ENCODE measurements at places on chromosomes 4 and X.

DNA sequence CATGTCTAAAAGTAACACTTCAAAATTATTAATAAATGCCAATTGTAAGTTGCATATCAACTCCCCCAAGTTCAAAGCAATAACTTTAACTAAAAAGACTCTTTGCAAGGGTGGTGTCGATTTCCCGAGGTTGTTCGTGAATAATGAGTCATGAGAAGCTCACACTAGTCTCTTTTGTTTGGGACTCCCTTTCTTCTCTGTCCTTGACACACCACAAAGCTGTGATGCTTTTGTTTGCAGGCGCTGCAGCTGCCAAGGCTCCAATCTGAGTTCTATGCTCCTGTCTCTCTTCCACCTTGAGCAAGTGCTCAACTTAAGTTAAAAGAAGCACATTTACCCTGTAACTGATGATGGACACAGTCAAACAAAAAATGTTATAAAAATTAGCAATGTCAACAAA lies 65.9 kb downstream of the FAT1 start:
- peak; percentile 63 for DNase-seq

DNA sequence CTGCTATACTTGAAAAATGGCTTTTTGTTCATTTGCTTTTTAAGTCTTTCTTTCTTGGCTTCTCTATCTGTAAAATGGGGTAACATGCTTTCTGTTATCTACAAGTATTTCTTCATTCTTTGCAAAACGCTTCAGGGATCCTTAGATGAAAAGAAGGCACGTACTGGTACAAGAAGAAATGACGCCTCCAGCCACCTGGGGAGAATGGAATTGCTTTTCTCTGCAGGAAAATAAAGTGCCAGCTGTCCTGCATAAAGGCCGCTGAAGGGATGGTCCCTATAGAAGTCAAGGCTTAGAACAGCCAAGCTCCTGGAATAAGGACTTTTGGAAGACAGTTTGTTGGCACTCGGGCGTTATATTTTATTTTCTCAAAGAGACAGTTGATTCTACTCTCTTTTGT lies 210.8 kb upstream of the RASGEF1B start:
- no peak for DNase-seq

- no peak for DNase-seq
These were observed 129.5 kb downstream of the KCNIP4 start for GRCh38 chr4:21819086-21819485.

DNA sequence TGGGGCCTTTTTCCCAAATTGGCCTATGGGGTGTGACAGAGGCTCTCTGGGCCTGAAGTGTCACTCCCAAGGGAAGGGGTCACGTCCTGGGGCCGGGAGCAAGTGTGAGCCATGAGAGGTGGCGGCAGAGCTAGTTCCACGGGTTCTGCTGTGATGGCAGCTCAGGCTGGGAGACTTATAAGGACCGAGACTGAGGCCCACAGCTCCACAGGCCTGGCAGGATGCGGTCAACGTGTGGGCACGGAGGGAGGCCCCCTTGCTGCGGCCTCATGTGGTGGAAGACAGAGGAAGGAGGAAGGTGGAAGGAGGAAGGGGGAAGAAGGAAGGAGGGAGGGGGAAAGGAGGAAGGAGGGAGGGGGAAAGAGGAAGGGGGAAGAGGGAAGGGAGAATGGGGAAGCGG lies 7.2 kb upstream of the CPLX1 start:
- no peak for DNase-seq

DNA sequence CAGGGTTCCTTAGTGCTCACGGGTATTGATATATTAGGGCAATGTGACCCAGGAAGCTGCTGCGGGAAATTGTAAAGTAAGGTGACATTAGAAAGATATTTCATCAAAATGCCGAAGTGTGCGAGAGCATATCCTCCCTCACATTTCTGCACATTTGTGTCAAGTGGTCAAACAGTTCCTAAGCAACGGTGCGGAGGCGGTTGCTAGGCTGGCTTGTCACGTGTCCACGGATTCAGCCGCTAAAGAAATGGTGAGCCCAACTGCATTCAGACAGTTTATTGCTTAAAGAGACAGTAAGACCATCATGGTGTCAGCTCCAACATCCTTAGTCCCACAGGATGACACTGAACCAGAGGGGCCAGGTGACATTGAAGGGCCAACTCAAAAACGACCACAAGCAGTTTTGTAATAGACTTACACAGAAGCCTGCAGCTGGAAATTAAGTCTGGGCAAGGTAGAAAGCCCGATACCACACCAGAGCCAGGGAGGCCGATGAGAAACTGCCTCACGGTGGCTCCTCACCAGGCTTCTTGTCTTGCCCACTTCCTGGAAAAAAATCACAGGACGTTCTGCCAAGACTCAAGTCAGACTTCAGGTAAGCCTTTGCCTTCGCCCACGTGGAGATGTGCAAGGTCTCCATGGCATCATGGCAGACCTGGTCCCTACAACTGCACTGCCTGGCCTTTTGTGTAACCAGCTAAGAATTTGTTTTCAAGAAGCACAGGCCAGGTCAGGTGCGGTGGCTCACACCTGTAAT lies 50.4 kb downstream of the USP11 start:
- peak; percentile 37 for DNase-seq

DNA sequence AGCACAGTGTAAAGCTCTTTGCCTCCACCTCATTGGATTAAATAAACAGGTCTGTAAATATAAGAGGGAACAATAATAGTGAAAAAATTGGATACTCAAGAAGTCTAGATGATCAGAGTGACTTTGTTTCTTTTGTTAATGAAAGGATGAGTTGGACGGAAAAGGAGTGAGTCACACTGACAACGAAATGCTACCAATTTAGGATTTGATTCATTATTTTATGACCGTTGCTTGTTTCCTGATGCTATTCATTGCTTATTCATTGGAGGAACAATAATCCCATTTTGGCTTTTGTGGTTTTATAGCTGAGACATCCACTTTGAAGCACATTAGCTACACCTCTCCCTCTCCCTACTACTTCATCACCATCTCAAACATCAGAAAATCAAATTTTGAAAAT lies 74.4 kb upstream of the DYNLT3 start:
- peak; percentile 67 for DNase-seq

DNA sequence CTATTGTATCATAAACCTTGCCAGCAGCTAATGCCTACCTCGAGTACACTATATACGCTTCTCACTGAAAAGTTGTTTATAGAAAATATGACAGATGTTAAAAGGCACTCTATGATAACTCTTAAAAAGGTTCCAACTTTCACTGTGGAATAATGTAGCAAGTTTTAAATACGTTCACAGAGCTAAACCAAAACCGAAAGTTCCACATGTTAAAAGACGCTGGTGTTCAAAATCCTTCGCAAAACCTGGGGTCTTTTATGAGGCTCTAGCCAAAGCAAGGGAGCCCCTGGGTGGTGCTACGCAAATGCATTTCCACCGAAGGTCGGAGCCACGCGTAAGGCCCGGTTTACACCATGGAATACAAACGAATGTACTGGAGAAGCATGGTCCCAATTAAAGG lies 103.7 kb upstream of the TENM3 start:
- DNase-seq: no peak

DNA sequence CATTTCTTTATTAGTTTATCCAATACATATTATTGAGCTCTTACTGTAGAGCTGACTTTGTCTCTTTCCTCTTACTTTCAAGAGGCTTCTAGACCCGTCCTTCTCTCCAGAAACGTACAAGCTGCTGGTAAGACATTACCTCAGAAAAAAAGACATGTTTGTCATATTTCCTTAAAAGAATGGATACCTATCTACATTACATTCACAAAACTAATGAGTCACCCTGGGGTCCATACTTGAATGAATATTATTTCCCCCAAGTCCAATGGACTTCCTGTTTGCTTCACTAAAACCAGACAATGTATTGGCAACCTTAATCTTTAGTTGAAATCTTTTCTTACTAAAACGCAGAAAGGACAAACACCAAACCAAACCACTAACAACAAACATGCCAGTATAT lies 176.5 kb upstream of the CLNK start:
- no peak for DNase-seq

- DNase-seq: peak; percentile 42
These were observed 106.5 kb upstream of the STOX2 start for GRCh38 chr4:183798301-183799253.

DNA sequence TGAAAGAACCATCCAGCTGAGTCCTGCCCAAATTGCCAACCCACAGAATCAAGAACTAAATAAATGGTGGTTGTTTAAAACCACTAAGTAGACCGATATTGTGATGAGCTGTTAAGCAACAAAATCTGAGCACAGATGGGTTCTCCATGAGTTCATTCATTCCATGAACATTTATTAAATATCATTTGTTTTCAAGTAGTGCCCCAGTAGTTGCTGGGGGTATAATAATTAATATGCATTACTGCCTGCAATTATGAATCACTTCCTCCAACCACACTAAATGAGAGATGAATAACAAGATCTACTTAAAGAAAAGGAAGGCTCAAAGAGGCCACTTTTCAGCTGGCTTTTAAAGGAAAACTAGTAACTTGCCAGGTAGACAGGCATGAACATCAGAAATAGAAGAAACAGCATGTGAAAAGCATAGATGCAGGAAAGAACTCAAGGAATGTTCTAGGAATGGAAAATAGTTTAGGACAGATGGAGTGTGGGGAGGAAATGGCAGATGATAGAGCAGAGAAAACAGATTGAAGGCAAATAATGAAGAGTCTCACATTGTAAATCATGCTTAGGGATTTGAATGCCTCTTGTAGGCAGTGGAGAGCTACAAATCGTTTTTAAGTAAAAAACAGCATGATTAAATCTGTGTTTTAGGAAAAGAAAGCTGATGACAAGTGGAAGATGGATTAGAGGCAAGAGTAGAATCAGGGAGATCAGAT lies 641.7 kb upstream of the DIPK2B start:
- DNase-seq: no peak

DNA sequence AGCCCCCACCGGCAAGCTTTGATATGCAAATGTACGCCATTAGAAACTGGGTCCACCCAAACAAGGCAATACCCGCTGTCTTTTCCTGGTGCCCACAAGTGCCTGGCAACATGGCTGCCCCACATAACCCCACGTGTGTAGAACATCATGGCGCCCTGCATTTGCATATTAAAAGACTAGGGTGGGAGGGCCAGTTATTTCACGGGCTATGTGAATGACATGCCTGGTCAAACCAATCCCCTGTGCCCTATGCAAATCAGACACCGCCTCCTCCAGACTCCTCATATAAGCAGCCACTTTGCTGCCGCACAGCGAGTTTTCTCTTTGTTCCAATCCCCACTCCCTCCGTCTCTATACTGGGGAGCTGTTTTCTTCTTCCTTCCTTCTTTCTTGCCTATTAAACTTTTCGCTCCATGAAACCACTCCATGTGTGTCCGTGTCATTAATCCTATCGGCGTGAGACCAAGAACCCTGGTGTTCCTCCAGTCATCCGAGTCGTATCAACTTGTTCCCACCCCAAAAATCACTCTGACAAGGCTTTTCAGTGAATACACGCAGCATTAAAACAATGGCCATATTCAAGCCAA lies 112.6 kb upstream of the SORBS2 start:
- DNase-seq: no peak

GRCh38 chrX:133633950-133634349 lies 218.7 kb upstream of the GPC4 start:
- no peak for DNase-seq

DNA sequence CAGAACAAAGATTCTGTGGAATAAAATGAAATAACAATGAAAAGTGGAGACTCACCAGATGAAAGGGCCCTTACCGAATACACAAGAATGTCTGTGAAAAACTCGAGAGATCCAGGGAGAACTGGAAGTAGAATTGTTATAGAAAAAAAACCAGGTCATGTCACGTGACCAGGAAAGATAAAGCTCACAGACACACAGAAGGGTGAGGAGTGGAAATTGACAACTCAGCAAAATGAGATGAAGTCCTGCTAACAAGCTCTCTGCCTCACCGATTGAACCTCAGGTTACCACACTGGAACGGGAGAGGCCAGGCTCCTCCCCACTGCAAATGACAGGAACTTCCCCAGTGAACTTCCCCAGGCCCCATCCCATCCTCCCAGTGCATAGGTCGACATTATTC lies 1618.0 kb upstream of the PCDH10 start:
- DNase-seq: no peak

GRCh38 chrX:68697036-68697435 lies 49.6 kb downstream of the STARD8 start:
- no peak for DNase-seq

- no peak for DNase-seq
These were observed 210.7 kb upstream of the EOLA2 start for GRCh38 chrX:150148749-150149672.

- peak; percentile 27 for DNase-seq
These were observed 55.1 kb downstream of the ZNF330 start for GRCh38 chr4:141275834-141276233.

- peak; percentile 52 for DNase-seq
These were observed 315.6 kb downstream of the GPAT3 start for GRCh38 chr4:83851261-83852084.

DNA sequence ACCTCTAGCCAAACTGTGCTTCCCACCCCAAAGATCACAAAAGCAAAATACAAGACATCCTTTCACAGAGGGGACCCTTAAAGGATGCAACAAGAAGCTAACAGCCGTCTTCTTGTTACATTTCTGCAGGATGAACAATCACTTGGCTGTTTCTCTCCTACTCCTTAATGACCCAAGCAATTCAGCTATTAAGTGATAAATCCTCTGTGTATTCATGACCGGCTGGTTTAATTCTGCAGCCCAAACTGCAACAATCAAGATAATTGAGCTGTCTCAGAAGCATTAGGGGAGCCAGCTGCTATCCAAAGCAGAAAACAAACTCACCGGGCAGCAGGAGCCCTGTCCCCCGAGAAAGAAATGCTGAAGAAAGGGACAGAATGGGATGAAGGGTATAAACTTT lies 85.9 kb upstream of the ACSL4 start:
- DNase-seq: no peak

DNA sequence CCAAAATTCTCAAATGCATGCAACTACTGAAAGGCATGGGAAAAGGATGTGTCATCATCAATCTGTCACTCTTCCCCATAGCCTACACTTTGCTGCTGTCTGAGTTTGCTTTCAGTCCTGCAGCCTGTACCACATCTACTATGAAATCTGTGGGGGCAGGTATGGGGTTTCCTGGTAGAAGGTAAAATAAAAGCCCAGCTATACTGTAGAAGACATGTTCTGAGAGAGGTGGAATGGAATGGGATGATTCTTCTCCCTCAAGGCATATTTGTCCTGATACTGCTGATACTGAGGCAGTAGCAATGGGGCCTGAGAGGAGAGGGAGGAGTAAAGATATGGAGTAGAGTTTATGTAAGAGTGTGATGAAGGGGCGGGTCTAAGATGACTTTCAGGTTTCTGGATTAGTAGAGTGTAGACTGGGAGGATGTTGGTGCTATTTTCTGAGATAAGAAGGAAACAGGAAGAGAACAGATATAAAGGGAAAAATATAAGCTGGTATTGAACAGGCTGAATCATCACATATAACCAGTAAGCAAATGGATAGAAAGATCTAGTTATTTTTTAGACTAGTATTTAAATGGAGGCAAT lies 38.7 kb upstream of the GYPA start:
- peak; percentile 50 for DNase-seq

GRCh38 chrX:22526339-22526738 lies 253.6 kb downstream of the CBLL2 start:
- DNase-seq: peak; percentile 91

All from epithelial cell of esophagus (primary cell).